ENCODE measurements at places on chromosomes 5 and 9.

GRCh38 chr5:159657771-159658170 is 258.5 kb upstream of the ADRA1B start:
- no peak for DNase-seq

- DNase-seq = no peak
Observed at GRCh38 chr9:86517475-86517874, 163.3 kb upstream of the TUT7 start.

- DNase-seq = no peak
Observed at GRCh38 chr9:3124001-3124400, 280.1 kb upstream of the PUM3 start.

GRCh38 chr5:134549714-134550113 is 24.2 kb downstream of the JADE2 start:
- DNase-seq = no peak
